Activated T-helper 1 cell treated with anti-CD3 and anti-CD28 coated beads, Interleukin-12 subunit alpha, Interleukin-12 subunit beta, Interleukin-2, Interleukin-4 antibody, amounts not matched to agents 30 ng/mL and 10 ng/mL and 1 ng/mL, durations not matched to agents 14 hours and 24 hours and 36 hours (primary cell): ENCODE measurements at places on chromosomes 3 and 15.
A peak's percentile ranks its signal among the peaks of the same experiment; 100 is the strongest.

DNA sequence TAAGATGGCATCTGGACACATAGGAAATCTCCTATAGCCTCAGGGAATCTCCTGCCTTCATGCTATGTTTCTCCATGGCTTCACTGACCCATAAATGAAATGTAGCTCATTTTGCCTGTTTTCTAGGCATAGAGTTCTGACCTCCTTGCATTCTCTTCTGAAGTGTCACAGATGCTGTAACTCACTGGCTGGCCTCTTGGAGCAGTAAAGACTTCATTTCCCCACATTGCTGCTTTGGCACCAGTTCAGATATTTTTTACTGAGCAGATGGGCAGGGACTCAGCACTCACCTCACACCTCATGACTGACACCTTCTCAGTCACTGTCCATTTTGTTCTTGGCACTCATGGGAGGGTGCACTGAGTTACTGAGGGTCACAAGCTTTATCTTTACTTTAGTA is 286.7 kb upstream of the TGFBR2 start:
- DNase-seq = peak; percentile 16

DNA sequence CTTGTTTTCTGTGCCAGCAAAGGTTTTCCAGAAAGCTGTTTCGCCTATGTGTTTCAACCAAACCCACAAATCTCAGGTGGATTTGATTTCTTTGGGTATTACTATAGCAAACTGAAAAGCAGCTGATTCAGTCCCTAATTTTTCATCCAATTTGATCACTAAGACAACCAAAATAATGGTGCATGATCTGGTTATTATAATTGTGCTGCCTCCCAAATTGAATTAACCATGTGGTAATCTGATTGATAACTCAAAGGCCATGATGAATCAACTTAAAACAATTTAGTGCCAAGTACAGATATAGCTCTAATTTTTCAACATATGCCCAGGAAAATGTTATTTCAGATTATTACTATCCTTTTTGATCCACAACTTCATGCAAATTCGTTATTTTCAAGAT is 30.6 kb downstream of the PRTG start:
- DNase-seq = no peak

DNA sequence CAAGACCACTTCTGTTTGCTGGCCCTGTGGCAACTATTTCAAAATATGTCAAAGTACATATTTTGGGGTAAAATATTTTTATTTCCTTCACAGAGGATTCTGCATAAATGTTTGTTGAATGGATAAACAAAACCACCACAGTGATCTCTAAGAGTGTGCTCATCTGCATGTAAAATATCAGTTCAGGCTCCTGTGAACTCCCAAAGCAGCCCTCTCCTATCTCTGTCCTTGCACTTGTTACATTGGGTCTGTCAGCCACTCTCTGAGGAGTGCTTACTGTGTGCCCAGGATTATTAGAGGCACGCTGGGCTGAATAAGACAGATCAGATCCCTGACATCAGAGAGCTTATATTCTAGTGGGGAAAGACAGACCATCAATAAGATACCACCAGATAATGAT is 27.1 kb downstream of the IQCH start:
- DNase-seq = no peak

DNA sequence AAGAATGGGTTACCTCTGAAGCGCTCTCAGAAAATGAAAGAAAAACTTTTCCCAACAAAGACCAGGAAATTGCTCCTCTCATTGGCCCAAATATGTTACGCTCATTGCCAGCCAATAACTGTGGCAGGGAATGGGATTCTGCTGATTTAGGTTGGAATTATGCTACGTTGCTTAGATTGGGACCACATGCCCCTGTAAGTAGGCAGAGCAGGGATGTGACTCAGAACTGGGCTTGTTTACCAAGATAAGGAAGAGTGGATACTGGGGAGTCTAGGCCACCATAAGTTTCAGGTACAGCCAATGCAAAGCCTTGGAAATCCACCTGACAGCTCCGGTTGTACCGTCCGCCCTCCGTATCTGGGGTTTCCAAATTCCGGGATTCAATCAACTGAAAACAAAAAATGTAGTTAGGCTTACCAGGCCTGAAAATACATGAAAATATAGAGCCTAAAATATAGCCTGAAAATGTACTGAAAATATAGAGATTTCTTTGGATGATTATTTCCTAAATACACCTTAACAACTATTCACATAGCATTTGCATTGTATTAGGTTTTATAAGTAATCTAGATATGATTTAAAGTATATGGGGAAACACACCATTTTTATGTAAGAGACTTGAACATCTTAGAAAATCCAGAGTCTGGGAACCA is 1.5 kb upstream of the TCF12 start:
- no peak for DNase-seq

DNA sequence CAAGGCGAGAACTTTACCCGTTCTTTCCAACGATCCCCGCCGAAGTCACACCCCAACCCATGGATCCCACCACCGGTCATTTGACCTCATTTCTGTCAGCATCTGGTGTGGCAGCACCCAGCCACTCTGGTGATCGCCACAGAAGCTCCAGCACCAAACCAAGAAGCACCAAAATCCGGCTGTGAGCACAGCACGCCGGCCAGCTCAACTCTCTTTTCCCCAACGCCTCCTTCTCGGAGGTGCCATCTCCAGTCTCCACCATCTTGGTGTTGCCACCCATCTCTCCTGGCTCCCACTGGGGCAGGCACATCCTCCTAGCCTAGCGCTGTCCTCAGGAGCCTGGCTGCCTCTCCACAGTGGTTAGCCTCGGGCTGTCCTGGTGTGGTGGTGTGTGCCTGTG is 6.5 kb downstream of the MUC4 start:
- no peak for DNase-seq

GRCh38 chr3:3170998-3171397 is 8.5 kb downstream of the CRBN start:
- no peak for DNase-seq

DNA sequence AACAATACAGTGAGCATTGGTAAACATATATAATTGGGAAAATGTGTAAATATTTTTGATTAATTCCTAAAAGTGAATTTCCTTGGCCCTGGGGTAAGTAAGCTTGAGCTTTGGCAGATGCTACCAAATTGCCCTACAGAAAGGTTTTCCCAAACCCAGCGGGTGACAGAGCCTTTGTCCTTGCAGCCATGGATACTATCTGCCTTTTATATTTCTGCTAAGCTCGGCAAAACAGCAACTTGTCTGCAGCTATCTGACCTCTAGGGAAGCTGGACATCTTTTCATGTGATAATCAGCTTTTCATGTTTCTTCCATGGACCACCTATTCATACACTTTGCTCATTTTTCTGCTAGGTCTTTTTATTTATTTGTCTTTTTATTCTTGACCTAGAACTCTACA is 64.7 kb upstream of the SEC22A start:
- DNase-seq = no peak

DNA sequence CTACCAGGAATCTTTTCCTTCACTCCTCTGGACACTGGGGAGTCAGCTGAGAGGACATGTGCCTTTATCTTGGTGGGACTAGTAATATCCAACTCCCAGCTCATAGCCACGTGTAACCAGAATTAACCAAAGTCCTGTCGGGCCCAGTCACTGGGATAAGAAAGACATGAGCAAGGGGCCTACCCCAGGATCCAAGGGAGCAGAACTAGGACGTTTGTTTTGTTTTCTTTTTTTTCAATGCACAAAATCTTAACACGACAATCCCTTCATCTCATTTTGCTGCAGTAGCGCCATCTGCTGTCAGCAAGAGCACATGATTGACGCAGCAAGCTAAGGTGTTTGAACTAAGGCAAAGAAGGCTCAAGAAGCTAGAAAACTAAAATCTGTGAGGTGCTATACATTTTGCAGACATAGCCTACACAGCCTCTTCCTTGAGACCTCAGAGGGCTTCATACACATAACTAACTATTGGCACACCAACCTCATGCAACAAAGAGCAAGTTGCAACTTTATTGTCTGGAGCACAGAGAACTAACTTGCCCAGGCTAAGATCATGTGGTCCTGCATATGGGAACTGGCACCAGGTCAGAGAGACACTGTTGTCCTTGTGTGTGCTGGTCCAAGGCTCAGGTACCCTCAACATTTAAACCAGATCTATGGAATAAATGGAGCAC is 43.6 kb downstream of the RLBP1 start:
- DNase-seq = peak; percentile 51

- DNase-seq = no peak
Measured at GRCh38 chr3:146180376-146180775, 19.4 kb upstream of the PLOD2 start.

- no peak for DNase-seq
Measured at GRCh38 chr3:132079147-132079546, 44.3 kb upstream of the CPNE4 start.

GRCh38 chr3:30858894-30859389 is 35.5 kb downstream of the GADL1 start:
- DNase-seq = no peak

- DNase-seq = no peak
Measured at GRCh38 chr3:31704591-31705179, 172.0 kb downstream of the STT3B start.

- DNase-seq = no peak
Measured at GRCh38 chr3:196186651-196187573, 24.3 kb downstream of the ZDHHC19 start.

GRCh38 chr3:12750658-12751071 is 8.4 kb downstream of the TMEM40 start:
- DNase-seq = no peak
